ENCODE measurements at places on chromosomes 3 and 15.

DNA sequence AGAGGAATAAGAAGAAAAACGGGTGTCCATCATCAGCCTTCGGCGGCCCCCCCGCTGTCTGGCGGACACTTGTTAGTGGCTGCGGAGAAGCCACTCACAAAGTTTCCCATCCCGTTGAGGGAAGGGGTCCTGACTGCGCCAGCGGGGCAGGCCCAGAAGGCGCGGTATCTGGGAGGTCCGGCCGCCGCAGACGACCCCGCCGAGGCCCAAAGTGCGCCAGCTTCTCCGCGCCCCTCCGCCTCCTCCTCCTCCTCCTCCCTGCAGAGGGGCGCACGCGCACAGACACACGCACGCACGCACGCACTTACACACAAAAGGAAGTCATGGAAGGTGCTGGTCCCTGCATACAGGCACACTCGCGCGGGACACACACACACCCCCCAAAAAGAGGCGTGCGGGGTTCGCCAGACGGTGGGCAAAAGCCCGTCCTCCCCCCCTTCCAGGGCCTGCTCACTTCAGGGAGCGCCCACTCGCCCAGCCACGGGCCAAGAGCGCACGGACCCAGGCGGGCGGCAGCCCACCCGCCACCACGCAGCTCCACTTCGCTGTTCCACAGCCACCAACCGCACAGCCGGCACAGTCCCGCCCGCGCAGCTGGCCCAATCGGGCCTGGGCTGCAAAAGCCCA lies 18.0 kb downstream of the ZNF148 start:
- H3K36me3 ChIP-seq, result 0 out of 2 replicates have a peak, but pooled peaks cover 4% of the 10 kb centered on the region
- H3K27ac ChIP-seq, result peak overlapping the region; percentile 15
- DNase-seq, result no peak
- peaks cover 22% of the 10 kb centered on the region for H3K4me1 ChIP-seq
- H3K27me3 ChIP-seq, result no peaks in the 10 kb centered on the region

DNA sequence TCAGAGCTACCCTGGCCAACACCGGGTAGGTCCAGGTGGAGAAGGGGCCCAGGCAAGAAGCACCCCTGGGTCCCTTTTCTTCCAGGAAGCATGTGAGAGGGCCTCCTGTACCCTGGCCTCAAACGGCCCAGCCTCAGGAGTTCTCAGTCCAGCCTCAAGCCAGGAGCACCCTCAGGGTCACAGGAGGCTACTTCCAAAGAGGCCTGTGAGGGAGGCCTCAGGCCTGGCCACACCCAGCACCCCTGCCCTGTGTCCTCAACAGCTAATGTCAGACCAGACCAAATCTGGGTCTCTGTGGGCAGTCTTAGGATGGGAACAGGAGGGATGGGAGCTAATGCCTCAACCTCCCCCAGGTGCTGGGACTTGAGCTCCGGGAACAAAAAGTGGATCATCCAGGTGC lies 23.5 kb downstream of the PTH1R start:
- H3K4me3 ChIP-seq, result no peak overlapping the region
- no peaks in the 10 kb centered on the region for H3K27me3 ChIP-seq
- DNase-seq, result no peak
- H3K36me3 ChIP-seq, result no peaks in the 10 kb centered on the region

- DNase-seq, result no peak
- H3K27ac ChIP-seq, result no peak overlapping the region
- H3K4me3 ChIP-seq, result no peak overlapping the region
- H3K27me3 ChIP-seq, result peaks cover 20% of the 10 kb centered on the region
- no peaks in the 10 kb centered on the region for H3K36me3 ChIP-seq
These were observed 5.4 kb downstream of the ANKRD63 start for GRCh38 chr15:40277471-40277870.

DNA sequence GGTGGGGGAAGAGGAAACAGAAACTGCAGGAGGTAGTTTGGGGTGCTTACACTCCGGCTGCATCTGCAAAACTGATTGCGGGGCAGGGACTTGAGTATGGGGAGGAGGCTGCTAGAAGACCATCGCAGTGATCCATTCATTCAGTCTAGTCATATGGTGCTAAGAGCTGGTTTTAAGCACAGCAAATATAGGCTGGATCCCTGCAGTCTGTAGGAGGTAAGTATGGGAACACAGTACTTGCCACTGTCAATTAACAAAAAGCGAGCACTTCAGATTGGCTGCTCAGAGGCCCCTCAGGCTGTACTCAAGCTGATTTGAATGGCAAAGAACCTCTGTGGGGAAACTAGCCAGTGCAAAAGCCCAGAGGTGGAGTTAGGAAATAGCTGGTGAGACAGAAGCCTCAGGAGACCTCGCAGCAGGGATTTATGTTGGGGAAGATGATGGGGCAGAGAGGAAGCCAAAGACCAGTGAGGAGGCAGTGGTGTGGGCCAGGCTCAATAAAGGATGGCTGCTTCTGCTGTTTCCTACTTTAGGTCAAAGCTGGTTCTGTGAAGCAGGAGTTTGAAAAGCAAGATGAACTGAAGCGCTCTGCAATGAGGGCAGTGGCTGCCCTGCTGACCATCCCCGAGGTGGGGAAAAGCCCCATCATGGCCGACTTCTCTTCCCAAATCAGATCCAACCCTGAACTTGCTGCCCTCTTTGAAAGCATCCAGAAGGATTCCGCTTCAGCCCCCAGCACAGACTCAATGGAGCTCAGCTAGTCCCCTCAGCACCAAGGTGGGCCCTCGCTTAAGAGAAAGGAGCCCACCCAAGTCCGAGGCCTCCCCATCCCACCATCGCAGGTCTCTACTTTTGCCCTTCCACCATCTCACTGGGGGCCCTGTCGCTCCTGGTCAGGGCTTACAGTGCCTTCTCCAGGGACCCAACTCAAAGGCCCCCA lies 7.9 kb downstream of the RPL32 start:
- no peak for DNase-seq
- no peaks in the 10 kb centered on the region for H3K27me3 ChIP-seq
- no peak overlapping the region for H3K4me3 ChIP-seq
- peaks cover 30% of the 10 kb centered on the region for H3K4me1 ChIP-seq
- peak overlapping the region; percentile 84 for H3K27ac ChIP-seq

GRCh38 chr15:71329497-71330260 lies 214.4 kb downstream of the THSD4 start:
- peak overlapping the region; percentile 45 for H3K27ac ChIP-seq
- H3K36me3 ChIP-seq, result peaks cover 30% of the 10 kb centered on the region
- H3K27me3 ChIP-seq, result no peaks in the 10 kb centered on the region
- DNase-seq, result no peak
- no peak overlapping the region for H3K4me3 ChIP-seq
- H3K4me1 ChIP-seq, result peaks cover 36% of the 10 kb centered on the region

DNA sequence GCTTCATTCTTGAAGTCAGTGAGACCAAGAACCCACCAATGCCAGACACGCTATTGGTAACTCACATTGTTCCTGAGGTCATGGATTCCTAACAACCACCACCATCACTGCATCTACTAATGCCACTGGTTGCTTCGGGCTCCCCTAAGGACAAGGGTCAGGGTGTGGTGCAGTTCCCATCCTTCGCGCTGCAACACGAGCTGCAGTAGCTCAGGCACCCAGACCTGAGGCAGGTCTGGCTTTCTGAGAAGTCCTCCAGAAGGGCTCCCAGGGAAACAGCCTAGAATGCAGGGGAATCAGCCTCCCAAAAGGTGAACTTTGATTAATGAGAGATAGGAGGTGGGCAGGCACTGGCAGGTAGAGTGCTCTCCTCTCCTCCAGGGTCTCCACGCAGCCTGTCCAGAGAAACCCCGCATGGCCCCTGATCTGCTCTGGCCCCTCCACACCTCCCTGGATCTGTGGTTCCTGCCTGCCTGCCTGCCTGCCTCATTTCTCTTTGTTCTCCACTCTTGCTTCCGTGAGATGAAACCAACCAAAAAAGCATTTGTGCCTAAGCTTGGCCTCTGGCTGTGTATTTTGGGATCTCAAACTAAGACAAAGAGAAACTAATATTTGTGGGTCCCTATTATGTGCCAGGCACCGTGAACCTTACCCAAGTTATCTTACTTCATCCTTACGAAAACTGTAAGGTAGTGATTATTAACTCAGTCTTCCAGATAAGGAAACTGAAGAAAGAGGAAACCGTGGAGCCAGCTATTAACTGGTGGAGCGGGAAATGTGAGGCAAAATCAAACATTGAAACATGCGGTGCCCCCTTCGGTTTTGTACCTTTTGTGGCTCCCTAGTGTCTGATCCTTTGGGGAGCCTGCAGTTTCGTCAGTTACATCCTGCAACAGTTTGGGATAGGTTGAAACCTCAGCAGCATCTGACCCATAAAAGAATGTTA lies 43.9 kb upstream of the USP3 start:
- DNase-seq, result no peak
- no peaks in the 10 kb centered on the region for H3K4me1 ChIP-seq
- no peak overlapping the region for H3K27ac ChIP-seq
- no peaks in the 10 kb centered on the region for H3K36me3 ChIP-seq

DNA sequence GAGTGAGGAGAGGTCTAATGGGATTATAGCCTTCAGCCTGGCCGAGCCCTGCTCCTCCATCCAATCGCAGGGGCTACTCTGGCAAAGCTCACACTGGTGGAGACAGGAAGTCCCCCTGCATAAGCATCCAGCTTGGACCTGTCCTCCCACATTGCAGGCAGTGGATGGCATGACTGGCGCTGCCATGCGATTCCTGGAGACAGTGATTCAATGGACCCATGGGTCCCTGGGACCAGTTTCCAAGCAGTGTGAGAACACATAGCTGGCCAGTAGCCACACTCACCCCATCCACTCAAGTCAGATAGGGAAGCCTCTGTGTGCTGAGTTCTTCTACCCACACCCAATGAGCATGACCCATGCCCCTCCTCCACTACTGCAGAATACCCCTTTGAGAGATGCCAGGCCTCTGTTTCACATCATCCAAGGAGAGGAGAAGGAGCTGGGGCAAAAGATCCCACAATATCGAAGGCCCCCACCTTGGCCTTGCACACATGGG lies 18.1 kb upstream of the POC1A start:
- H3K4me1 ChIP-seq, result no peaks in the 10 kb centered on the region
- H3K27ac ChIP-seq, result no peak overlapping the region
- H3K36me3 ChIP-seq, result no peaks in the 10 kb centered on the region
- H3K27me3 ChIP-seq, result no peaks in the 10 kb centered on the region
- no peak overlapping the region for H3K4me3 ChIP-seq

GRCh38 chr3:183644244-183644643 lies 8.8 kb downstream of the KLHL24 start:
- H3K27ac ChIP-seq, result no peak overlapping the region
- no peaks in the 10 kb centered on the region for H3K36me3 ChIP-seq
- H3K4me3 ChIP-seq, result no peak overlapping the region
- H3K4me1 ChIP-seq, result no peaks in the 10 kb centered on the region

GRCh38 chr15:58605931-58606530 lies 143.5 kb downstream of the ADAM10 start:
- DNase-seq, result no peak
- H3K36me3 ChIP-seq, result peaks cover 52% of the 10 kb centered on the region
- peaks cover 6% of the 10 kb centered on the region for H3K4me1 ChIP-seq
- no peak overlapping the region for H3K4me3 ChIP-seq
- H3K27me3 ChIP-seq, result no peaks in the 10 kb centered on the region

DNA sequence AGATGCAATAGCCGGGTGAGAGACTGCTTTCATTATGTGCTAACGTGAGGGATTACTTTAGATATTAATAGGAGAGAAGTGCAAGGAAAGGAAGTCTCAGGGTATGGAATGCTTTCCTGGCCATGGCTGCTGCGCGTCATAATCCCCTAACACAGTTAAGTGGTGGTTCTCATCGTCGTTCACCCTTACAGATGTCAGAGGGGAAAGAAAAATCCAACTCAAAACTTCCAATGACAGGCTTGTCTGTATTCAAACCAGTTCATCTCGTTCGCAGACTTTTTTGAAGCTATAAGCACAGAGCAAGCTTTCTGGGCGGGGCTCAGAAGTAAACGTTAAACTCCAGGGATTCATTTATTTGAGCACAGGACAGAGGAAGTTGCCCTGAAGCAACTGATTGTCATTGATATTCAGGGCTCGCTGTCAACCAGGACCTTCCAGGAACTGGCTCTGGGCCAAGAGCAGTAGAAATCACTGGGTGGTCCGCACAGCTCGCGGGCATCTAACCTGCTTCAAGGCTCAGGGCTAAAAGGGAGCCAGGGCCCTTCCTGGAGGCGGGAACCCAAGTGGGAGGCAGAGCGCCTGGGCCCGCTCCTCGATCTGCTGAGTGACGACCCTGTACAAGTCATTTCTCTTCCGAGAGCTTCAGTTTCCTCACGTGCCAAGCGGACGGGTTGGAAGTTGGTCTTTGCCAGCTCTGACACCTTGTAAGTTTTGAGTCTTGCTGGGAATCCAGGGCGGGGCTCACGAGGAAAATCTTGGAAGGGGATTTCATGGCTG lies 1.1 kb upstream of the LPP start:
- no peaks in the 10 kb centered on the region for H3K36me3 ChIP-seq
- no peak for DNase-seq
- H3K27me3 ChIP-seq, result no peaks in the 10 kb centered on the region
- H3K27ac ChIP-seq, result peak overlapping the region; percentile 73

DNA sequence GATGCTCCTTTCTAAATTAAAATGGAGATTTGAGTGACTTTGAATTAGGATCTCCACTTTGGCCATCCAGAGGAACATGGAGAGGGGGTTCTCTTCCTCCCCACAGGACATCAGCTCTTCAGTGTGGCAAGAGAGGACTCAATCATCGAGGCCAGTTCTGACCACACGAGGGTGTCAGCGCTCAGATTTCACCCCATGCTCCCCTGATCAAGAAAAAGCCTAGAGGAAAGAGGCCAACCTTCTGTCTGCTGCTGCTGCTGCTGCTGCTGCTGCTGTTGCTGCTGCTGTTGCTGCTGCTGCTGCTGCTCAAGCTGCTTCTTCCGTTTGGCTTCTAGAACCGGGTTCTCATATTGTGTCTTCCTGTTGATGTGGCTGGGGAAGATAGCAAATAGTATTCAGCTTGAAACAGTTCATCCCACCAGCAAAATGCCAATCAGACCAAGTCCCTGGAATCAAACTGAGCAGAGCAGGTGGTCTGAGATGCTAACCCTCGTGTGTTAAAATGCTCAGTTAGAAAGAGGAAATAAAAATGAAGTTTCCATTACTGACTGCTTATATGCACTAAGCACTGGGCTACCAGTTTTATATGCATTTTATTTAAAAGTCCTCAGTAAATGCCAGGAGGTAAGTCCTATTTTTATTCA lies 599.0 kb downstream of the MAGI1 start:
- 0 out of 2 replicates have a peak, but pooled peaks cover 3% of the 10 kb centered on the region for H3K36me3 ChIP-seq
- H3K4me1 ChIP-seq, result no peaks in the 10 kb centered on the region
- H3K27me3 ChIP-seq, result no peaks in the 10 kb centered on the region
- no peak overlapping the region for H3K27ac ChIP-seq

- no peak for DNase-seq
- H3K27me3 ChIP-seq, result no peaks in the 10 kb centered on the region
- no peak overlapping the region for H3K27ac ChIP-seq
- peaks cover 81% of the 10 kb centered on the region for H3K36me3 ChIP-seq
- H3K4me3 ChIP-seq, result no peak overlapping the region
These were observed 41.7 kb upstream of the SEC22A start for GRCh38 chr3:123159926-123160635.

- no peaks in the 10 kb centered on the region for H3K27me3 ChIP-seq
- no peak overlapping the region for H3K27ac ChIP-seq
- no peak for DNase-seq
- H3K36me3 ChIP-seq, result no peaks in the 10 kb centered on the region
- peaks cover under 1% of the 10 kb centered on the region for H3K4me1 ChIP-seq
- no peak overlapping the region for H3K4me3 ChIP-seq
These were observed 8.8 kb upstream of the ANKDD1A start for GRCh38 chr15:64902863-64903262.

GRCh38 chr3:142787719-142788118 lies 63.9 kb downstream of the TRPC1 start:
- no peak for DNase-seq
- no peaks in the 10 kb centered on the region for H3K4me1 ChIP-seq
- no peak overlapping the region for H3K27ac ChIP-seq
- no peaks in the 10 kb centered on the region for H3K27me3 ChIP-seq

- H3K27me3 ChIP-seq, result no peaks in the 10 kb centered on the region
- no peak overlapping the region for H3K27ac ChIP-seq
- H3K4me1 ChIP-seq, result no peaks in the 10 kb centered on the region
- peaks cover 96% of the 10 kb centered on the region for H3K36me3 ChIP-seq
- DNase-seq, result no peak
These were observed 17.4 kb downstream of the FAN1 start for GRCh38 chr15:30921106-30921505.

Measured in RWPE2 (cell line).